ENCODE measurements at places on chromosomes 13 and 19.
A peak's percentile ranks its signal among the peaks of the same experiment; 100 is the strongest.

GRCh38 chr13:98535501-98536354 lies 41.2 kb downstream of the STK24 start:
- no peak for DNase-seq

- DNase-seq = no peak
These were observed 24.0 kb downstream of the RNF6 start for GRCh38 chr13:26198116-26198515.

- DNase-seq = no peak
These were observed 32.2 kb downstream of the LACC1 start for GRCh38 chr13:43911871-43912270.

- DNase-seq = no peak
These were observed 3.4 kb downstream of the POSTN start for GRCh38 chr13:37595162-37595561.

DNA sequence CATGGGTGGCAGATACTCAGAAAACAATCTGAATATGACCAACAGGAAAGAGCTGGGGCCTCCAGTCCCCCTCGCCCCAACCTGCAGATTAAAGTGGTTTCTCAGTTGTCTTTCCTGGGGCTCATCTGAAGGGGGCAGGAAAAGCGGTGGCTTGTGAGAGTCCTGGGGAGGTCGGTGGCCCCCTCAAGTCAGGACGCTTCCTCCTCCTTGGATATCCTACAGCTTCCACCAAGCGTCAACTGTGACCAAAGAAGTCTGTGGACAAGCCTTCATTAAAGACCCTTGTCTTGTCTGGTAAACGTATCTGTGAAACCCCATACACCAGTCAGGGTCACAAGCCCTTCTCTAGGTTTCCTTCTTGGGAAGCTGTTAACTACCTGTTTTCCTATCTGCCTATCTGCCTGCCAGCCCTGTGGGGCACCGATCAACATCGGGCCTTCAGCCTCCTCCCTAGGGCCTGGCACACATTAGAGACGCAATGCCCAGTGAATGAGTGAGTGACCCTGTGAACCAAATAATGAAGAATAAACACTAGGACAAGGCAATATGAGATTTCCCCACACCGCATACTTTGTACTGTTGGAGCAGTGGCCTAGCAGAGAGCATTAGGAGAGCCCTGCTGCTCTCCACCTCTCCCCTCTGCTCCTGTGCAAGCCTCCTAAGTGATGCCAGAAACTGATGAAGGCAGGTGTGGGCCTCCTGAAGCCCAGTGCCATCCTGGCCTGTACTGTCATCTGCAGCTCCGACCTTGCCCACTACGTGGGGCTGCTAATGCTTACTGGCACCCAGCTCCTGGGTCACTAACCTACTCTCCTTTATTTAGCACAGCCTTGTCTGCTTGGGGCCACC lies 1317.8 kb downstream of the UQCRFS1 start:
- DNase-seq = no peak

DNA sequence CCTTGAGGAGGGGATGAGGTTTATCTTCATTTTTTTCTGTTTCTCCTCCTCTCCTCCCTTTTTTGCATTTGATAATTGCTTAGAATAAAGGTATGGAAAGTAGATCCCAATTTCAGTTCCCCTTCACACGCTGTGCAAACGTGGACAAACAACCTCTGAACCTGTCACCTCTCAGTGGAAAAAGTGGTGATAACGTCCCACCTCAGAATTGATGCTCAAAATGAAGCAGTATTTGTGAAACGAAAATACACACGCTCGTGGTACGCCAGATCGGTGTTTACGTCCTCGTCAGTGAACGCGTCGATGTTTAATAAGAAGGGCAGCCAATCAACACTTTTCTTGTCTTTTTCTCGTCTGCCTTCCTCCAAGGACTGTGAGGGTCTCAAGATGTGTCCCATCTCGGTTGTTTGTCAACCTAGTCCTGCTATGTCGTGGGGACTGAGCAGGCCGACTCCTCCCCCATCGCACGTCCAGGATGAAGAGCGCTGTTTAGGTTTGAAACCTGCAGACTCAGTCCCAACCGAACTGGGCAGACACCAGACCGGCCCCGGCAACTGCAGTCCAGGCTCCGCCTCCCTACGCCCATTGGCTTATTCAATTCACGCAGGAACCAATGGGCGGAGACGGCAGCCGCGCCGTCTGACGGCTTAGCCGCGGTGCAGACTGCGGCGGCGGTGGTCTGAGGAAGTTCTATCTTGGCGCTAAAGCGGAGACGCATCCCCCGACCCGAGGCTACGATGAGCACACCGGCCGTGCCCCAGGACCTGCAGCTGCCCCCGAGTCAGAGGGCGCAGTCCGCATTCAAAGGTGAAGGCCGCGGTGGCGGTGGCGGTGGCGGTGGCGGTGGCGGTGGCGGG lies at the start of gene CKAP2:
Gene CKAP2 (plus strand): TSS at position 659 of the 857 bp plus-strand sequence. CDS start 79 bp downstream, at position 738.
- peak; percentile 93 for DNase-seq

- peak; percentile 33 for DNase-seq
These were observed at the start of gene AKT2 for GRCh38 chr19:40284501-40285352. TSS of gene AKT2 (minus strand) at chr19:40285345. CDS start at chr19:40265267, 20,078 bp downstream.

DNA sequence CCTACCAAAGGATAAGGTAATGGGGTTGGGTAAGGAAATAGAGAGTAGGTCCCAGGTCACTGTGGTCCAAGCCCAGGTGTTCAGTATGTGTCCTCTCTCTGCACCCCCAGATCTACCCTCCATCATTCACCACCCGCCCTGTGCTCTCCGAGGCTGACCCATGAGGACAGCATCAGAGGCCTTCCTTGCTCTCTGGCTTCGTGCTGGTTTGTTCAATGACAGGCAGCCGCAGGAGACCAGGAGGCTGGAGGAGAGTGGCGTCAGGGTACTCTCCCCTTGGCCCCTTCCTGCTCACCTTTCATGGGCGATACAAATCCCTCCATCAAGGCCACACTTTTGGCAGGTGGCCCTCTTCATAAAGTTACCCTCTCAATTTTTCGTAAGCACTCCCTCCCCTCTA lies 1.7 kb downstream of the TUBA3C start:
- no peak for DNase-seq

DNA sequence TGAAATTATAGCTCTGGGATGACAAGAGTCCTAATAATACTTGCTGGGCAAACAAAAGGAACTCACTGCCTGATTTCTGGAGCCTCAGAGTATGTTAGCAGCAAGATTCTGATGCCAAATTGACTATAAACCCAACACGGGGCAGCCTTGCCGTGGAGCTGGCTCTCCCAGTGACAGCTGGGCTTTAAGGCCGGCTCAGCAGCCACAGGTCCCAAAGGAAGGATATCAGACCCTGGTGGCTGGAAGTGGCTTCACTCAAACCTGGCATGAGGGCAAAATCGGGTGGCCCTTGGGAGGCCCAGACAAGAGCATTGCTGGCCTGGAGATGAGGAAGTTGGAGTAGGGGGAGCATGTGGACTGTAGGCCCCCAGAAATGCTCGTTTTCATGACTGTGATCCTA lies 47.9 kb downstream of the EPS15L1 start:
- no peak for DNase-seq

- DNase-seq = no peak
These were observed 326.1 kb upstream of the SLITRK1 start for GRCh38 chr13:84208246-84208910.

GRCh38 chr13:41006306-41006705 lies 12.8 kb downstream of the ELF1 start:
- DNase-seq = no peak

DNA sequence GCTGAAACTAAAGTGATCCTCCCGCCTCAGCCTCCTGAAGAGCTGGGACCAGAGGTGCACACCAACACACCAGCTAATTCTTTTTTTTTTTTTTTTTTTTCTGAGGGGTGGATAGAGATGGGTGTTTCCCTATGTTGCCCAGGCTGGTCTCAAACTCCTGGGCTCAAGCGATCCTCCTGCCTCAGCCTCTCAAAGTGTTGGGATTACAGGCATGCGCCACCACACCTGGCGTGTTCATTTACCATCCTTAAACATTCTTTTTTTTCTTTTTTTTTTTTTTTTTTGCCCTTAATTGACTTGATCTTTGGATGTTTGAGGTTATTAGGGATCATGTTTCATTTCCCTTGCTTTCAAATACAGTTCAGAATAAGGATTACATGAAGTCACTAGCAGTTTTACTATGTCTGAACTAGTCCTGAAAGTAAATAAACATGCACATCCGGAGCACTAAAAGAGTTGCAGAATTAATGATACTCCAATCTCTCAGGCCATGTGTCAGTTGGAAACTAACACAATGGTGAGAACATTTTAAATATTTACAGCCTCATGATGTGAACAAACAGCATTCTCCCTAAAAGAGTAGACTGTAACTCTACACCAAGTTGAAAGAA lies 10.2 kb downstream of the UTP14C start:
- DNase-seq = no peak

DNA sequence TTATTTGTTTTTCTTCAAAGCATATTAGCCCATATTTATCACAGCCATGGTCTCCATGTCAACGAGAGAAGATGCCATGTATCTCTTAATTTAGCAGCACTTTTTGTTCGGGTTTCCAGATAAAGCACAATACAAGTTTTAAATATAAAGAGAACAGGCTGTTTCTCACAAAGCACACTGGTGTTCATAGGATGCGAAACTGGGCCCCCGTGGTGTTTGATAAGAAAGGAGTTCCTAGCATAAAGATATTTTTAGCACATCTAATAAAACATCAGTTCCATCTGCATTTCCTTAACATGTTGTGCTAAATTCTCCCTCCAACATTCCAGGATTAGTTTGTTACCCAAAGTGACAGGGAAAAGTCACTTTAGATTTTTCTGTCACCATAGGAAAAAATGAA lies 72.4 kb upstream of the EDNRB start:
- DNase-seq = no peak

- DNase-seq = no peak
These were observed 276.6 kb downstream of the KCTD12 start for GRCh38 chr13:76609643-76610042.

- peak; percentile 40 for DNase-seq
These were observed 6.9 kb downstream of the RAB8A start for GRCh38 chr19:16118489-16119033.

DNA sequence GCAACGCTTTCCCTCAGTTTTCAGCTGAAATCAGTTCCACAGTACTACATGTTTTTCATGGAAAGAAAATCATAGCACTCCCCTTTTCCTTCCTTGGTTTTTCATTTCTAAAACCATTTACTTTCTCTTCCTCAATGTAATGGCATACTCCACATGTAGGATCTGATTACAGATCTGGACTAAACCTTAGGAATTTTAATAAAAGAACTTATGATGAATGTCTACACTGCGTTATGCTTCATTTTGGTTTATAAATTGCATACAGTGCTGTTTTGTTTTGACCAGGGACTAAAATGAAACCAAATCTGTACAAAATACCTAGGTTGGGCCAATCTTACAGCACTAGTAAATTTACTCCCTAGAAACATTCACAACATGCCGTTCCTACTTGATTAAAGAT lies 589.9 kb downstream of the TBC1D4 start:
- no peak for DNase-seq

- DNase-seq = no peak
These were observed 9.6 kb upstream of the DGKH start for GRCh38 chr13:42038661-42039456.
